ENCODE measurements at places on chromosomes 13 and 19.

DNA sequence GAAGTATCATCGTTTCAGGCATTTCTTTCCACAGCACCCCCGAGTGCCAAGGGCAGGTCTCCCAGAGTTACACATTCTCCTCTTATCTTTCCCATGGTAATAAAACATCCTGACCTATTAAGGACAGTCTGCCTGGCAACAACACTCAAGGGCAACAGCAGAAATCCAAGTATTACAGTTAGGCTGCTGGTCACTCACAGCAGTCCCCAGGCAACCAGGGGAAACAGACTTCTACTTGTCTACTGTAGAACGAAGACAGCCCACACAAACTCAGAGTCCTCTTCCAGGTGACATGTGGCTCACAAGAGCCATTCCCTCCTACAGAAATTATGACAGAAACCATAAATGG, 24.3 kb downstream of the RCBTB1 start:
- no peak for DNase-seq

DNA sequence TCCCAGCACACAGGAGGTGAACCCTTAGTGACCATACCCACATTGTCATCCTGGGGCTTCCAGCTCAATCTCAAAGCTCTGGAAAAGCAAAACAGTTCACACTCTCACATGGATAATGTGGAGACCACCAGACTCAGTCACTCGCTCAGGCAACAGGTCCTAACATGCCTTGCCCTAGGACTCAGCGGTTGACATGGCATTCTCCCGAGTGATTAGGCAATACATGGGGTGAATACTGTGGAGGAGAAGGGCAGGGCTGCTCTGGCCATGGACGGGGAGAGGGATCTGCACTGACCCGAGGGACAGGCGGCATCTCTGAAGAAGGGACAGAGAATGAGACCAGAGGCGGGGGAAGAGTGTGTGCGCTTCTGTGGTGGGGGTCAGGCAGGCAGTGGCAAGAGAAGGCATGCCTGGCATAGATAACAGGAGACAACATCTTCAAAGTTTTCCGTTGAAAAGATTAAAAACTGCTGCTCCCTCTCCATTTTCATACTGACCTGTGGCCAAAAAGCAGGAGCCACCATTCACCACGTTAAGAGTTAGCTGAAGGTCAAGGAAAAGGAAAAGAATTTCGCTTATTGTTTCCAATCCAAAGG, 44.5 kb upstream of the EPHX3 start:
- no peak for DNase-seq

GRCh38 chr19:43572171-43572588, 3.1 kb downstream of the XRCC1 start:
- no peak for DNase-seq

DNA sequence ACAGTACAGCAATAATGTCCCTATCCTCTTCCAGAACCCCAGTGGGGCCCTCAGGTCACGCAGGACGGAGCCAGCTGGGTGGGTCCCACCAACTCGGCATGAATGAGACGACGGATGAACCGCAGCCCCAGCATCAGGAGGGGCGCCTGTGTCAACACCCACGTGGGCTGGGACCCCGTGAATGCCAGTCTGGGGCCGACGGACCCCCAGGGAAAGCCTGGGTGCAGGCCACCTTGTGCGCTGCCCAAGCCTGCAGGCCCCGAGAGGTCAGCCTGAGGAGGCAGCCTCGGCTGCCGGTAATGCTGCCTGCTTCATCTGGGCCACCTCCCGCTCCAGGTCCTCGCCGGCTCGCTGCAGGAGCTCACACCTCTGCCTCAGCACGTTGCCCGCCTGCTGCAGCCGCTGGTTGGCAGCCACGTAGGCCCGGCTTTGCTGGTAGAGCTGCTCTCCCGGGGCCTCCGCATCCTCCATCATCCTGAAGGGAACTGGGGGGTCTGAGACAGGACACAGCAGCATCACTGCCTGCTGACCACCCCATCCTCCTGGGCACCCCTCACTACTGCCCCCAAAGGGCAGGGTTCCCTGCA, 4.2 kb downstream of the C19orf25 start:
- DNase-seq, result no peak

DNA sequence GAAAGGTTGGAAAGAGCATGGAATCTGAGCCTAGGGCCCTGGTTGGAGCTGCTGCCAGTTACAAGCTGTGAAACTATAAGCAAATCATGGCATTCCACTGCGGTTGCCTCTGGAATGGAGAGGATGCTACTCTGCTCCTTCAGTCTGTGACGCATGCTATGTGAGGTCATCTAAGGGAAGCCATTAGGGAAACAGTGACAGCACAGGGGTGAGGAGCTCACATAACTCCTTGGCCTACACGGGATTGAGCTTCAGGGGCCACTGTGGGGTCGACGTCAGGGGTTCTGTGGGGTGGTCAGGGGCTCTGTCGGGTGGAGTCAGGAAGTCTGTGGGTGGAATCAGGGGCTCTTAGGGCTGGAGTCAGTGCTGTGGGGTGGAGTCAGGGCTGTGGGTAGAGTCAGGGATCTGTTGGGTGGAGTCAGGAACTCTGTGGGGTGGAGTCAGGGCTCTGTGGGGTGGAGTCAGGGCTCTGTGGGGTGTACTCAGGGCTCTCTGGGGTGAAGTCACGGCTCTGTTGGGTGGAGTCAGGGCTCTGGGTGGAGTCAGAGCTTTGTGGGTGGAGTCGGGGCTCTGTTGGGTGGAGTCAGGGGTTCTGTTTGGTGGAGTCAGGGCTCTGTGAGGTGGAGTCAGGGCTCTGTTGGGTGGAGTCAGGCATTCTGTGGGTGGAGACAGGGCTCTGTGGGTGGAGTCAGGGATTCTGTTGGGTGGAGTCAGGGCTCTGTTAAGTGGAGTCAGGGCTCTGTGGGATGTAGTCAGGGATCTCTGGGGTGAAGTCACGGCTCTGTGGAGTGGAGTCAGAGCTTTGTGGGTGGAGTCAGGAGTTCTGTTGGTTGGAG, 35.8 kb upstream of the MEDAG start:
- DNase-seq, result no peak

DNA sequence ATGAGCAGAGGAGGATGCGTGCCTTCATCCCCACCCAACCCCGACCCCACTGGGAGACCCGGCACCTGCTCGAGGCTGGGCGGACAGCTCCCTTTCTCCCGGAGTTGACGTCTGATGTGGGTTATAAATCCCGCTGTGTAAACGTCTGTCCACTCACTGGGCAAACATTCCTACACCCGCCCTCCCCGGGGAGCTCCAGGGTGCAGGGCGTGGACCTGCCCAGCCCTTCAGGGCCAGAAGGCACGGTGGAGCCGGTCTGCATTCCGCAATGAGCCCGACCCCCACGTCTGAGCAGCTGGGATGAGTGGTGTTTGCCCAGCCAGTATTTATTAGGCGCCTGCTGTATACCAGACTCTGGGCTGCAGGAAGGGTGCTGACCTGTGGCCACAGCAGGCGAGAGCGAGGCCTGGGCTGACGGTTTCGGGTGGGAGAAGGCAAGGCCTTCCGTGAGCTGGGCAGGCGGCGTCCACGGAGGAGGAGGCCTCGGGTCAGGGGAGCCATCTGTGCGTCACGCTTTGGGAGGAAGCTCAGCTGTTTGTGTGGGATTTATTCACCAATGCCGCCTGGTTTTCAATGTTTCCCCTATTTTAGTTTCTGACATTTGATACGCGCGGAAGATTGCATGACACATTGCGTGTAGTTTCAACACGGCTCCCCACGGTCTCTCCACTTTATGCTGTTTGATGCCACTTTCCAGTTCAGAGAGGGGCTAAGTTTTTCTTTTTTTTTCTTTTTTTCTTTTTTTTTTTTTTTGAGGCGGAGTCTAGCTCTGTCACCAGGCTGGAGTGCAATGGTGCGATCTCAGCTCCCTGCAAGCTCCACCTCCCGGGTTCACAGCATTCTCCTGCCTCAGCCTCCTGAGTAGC, 2.0 kb downstream of the MISP start:
- no peak for DNase-seq

GRCh38 chr19:2327773-2328400, 499 bp downstream of the LSM7 start:
- DNase-seq, result peak; percentile 40

DNA sequence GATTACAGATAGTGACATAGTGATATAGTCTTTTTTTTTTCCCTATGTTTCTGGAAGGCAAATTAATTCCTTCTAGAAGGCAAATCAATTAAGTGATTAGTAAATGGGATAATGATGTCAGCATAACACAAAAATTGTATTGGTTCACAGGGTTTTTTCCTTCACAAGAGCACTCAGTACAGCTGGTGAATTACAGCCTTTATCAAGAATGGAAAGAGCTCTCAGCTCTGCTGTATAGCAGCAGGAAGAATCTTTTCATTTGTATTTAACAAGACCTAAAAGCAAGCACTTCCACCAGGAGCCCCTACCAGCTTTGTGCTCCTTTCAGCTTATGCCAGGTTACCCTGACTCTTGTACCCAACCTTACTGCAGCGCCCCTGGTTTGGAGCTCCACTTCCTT, 90.8 kb downstream of the SERP2 start:
- no peak for DNase-seq

DNA sequence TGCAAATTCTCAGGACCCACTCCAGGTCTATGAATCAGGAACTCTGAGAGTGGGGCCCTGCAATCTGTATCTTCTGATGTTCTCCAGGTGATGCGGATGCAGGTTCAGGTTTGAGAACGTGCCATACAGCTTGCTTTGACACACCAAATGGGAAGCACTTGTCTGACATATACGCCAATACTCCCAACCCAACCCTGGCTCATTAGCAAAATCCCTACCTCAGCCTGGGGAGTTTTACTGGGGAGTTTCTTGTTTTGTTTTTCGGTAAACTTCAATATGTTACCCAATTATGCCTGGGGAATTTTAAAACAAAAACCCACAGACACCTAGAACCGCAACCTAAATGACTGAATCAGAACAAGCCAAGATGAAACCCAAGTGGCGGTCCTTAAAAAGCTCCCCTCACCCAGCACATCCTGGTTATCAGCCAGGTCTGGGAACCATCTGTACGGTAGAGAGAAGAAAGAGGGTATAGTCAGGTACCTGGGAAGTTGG, 41.2 kb downstream of the ABCC4 start:
- DNase-seq, result no peak

DNA sequence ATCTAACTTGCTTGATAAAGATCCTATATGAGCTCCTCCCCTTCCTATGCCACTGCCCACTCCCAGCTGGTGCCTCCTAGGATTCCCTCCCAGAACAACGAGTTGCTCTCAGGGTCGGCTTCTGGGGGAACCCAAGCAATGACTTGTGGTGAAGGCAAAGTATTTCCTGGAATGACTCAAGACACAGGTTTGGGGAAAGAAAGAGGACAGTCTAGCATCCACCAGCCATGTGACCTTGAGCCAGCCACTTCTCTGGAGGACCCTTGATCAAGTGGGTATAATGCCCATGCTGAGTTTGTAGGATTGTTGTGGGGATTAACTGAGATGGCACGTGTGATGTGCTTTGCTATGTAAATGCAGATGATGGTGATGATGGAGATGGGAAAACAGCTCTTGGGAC, 33.0 kb downstream of the MBD3L2B start:
- no peak for DNase-seq

GRCh38 chr13:71323266-71323665, 543.7 kb downstream of the DACH1 start:
- no peak for DNase-seq

GRCh38 chr19:49114630-49115363, 627 bp downstream of the LIN7B start:
- peak; percentile 27 for DNase-seq

DNA sequence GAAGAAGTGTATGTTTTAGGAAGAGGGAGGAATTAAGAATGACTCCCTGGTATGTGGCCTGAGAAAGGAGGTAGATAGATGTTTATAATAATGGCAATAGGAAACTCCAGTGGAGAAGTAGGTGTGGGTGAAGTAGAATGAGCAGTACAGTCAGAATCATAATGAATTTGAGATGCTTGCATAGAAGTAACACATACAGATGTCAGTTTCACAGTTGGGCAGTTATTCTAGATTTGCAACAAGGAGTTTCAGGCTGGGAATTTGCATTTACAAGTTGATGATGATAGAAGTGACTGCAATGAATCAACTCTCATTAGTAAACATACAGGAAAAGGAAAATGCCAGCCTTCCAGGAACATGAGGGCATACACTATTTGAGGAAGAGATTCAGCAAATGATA, 149.0 kb downstream of the SLITRK1 start:
- DNase-seq, result no peak

DNA sequence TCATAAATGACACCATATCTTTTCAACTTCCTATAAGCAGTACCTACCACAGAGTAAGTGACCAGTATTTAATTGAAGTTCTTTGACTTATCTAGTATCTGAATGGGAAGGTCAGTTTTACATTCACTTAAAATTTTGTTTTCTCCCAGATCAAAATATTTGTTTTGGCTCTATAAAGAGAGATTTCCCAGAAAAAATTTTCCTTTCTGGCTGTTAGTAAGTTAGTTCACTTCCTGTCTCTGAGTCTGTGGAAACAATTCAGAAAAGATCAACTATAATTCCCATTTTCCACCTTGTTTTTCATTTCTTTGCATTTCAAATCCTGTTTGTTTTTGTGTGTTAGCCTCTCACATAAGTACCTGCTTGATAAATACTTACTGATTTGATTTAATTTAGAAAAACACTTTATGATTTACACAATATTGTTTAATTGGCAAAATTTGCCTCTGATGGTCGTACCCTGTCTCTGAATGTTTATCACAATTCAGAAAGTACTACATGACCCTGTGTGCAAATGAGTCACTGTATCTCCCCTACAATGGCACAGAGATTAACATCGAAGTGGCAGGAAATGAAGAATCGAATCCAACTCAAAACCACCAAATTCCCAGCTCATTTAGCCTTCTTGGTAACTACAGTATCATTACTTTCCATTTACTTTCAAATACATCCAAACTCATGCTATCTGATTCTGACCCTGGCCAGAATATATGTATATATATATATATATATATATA, 15.4 kb upstream of the MED4 start:
- DNase-seq, result no peak

DNA sequence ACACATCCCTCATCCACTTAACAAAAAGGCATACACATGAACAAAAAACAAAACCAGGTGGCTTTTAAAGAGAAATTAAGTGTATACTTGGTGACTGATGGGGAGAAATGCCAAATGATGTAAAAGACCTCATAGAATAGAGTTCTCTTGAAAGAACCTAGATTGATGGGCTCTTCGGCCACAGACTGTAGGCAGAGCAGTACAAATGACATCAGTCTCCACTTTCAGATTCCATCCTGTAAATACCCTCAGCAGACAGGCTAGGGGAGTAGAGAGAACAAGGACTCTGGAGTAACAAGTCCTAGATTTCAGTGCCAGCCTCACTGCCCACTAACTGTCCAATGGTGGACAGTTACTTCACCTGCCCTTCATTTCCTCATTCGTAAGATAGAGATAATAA, 203.8 kb downstream of the MZT1 start:
- no peak for DNase-seq

GRCh38 chr19:45955905-45956608, 17.6 kb downstream of the NOVA2 start:
- DNase-seq, result no peak

DNA sequence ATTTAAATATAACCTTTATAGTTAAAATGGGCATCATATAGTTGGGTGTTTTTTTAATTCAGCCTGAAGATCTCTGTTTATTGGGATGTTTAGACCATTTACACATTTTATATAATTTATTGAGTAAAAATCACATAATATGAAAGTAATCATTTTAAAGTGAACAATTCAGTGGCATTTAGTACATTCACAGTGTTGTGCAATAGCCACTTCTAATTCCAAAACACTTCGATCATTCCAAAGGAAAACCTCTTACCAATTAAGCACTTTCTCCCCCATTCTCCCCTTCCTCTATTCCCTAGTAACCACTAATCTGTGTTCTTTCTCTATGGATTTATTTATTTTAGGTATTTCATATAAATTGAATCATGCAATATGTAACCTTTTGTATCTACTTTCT, 30.2 kb downstream of the ZNF527 start:
- no peak for DNase-seq

- peak; percentile 100 for DNase-seq
Measured at GRCh38 chr19:52734893-52735661, at the start of gene ZNF611. Gene ZNF611, minus strand, starts transcription at chr19:52735044. Its CDS starts 19,150 bp downstream, at chr19:52715894.

- no peak for DNase-seq
Measured at GRCh38 chr13:39217471-39217870, 179.2 kb downstream of the NHLRC3 start.
